Effector memory CD8-positive, alpha-beta T cell (primary cell): ENCODE measurements at places on chromosomes 3 and 15.

DNA sequence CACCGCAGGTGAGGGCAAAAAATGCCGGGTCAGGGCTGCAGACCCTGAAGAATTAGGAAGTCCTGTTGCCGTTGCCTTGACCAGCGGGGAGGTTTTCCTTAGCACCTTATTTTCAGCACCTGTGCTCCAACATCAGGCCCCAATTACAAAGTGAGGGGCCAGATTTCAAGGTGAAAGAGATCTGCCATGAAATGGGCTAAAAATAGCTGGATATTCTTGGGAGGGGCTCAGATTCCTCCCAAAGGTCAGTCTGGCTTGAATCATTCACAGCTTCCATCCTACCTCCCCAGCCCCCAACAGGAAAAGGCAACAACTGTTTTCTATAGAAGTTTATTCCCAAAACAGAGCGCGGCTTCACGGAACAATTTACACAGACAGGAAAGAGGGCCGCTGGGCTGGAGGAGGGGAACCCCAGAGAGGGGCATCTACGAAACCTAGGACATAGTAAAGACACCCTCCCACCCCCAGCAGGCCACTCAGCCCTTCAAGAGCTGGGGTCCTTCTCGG lies 941 bp upstream of the SLC26A6 start:
- no peak for DNase-seq

DNA sequence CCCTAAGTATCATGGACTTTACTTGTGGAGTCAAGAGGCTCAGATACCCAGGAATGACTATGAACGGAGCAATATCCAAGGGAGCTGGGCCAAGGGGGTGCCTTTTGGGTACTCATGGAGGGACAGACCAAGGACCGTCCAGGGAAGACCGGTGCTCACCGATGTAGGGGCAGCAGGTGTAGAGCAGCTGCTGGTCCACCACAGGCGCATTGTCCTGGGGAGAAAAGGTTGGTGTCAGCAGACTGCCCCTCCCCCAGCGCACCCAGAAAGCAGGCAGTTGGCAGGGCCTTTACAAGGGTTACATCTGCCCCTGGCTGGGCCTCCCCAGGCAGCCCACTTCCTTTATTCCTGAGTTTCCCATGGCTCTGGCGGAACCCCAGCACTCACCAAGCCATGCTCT lies 7.5 kb downstream of the CDAN1 start:
- no peak for DNase-seq

DNA sequence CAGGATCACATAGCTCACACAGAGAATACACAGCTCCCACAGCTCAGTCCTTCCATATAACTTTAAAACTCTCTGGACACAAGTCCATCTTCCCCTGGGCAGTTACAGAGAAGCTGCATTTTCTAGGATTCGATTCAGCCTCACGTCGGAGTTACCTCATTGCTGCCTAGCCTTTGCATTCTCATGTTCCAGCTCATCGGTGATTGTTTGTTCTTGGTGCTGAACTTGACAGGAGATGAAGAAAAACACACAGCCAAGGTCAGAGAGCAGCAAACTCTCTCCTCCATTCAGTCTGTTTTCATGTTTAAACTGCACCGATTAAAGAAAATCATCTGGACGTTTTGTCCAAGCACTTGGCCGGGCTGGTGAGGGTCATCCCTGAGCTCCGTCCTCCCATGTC lies 375.5 kb upstream of the CFAP20DC start:
- DNase-seq: no peak

DNA sequence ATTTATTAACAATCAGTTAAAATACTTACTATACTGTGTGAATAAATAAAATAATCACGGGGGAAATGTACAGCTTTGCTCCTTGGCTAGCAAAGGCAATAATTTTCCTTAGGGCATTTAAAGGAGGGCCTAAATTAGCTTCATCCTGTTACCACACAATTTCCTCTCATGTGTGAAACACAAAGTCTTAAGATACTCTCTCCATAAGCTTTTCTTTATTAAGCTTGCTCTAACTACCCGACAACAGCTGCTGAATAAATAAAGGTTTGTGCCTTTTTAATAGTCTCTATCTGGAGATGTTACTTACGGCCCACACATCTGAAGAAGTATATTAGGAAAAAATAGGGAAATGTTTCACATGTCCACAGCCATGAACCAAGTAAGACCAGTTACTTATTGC lies 29.7 kb downstream of the ZNF106 start:
- DNase-seq: no peak

DNA sequence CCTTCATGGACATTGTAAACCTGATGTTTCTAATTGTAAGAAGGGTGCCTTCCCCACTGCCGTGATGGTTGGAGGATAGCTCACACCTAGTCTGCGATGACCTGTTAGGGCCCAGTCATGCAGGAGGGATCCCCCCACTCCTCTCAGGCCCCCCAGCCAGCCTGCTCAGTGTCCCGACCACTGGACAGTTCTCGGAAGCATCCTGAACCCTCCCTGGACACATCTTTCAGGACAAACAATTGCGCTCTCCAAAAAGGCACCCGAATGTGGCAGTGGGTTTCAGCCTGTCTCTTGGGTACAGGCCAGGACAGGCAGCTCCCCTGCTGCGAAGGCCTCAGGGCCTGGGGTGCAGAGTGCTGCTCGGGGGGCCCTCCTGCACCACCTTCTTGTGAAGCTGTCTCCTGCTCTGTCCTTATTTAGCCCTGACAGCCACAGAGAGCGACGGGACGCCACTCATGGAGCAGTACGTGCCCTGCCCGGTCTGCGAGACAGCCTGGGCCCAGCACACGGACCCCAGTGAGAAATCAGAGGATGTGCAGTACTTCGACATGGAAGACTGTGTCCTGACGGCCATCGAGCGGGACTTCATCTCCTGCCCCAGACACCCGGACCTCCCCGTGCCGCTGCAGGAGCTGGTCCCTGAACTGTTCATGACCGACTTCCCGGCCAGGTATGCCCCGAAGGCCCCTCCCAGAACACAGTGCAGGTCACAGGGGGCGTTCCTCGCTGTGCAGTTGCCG lies 132.3 kb downstream of the LRRK1 start:
- no peak for DNase-seq

DNA sequence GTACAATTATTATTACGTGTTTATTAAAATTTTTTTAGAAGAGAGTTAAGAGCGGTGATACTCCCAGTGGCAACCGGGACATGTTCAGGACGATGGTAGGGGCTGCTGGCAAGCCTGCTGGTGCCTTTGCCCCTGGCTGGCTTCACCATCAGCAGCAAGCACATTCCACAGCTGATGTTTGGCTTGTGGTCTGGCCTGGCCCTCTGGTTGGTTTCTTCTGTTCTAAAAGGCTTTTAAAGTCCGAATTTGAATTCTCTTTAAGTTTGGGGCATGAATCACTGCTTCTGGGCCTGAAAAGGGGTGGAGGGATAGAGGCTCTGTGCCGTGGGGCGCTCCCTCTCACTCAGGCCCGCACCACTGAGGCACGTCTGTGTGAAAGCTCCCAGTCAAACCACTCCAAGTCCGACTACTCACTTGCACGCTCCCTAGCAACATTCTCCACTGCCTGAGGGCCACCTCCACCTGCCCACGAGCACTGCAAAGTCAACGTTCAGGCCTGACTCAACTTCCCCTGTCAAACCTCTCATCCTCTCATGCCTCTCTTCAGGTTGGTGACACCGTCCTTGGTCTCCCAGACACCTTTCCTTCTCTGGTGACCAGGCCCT lies 10.1 kb downstream of the ITGA11 start:
- no peak for DNase-seq

DNA sequence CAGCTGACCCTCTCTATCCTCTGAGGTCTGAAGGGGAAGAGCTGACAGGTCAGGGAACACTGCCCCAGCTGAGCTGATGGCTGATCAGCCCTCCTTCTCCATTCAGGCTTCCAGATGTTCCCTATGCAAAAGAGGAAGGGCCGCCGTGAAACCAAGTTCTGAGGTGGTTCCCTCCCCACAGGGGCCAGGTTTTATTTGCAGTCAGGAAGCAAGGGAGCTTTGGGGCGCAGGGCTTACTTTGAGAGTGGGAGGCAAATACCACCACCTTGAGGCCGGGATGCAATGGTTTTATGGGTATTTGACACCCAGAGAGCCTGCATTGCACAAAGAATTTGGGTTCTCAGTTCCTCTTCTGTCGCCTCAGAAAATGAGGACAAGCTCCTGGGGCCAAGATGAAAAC lies 186.9 kb downstream of the ARRDC4 start:
- DNase-seq: no peak

- no peak for DNase-seq
These were observed 1.3 kb upstream of the CHRNB4 start for GRCh38 chr15:78642331-78642730.

DNA sequence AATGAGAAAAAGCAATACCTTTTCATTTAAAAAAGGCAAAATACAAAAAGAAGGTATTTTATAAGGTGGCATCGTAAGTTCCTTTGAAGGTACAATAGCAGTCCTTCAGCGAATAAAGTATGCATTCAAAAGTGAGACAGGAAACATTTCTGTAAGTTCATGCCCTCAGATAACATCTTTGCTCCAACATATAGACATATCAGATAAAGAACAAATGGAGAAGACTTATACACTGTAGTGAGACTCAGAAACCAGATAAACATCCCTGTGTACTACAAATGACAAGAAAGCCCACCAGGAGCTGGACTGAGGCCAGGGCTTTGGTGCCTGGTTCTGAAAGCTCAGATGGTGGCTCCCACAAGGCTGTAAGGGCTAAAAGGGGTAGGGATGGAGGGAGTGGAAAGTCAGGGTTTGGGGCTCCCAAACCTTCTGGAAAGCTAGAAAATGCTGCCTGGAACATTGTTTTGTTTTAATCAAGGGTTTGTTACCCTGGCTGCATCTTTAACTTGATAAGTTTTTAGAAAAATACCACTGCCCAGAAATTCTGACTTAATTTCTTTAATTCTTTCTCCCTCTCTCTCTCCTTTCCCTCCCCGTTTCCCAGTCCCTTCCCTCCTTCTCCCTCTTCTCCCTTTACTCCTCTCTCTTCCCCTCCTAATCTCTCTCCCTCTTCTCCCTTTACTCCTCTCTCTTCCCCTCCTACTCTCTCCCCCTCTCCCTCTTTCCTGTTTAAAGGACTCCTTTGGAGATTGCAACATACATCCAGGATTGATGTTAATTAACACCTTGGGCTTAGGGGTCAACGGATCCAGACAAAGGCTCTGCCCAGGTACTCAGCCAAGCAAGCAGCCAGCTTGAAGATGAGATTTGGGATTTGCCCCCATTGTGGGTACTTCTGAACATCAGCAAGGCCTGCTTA lies 126.1 kb downstream of the AQP9 start:
- DNase-seq: no peak

GRCh38 chr3:31567036-31567435 lies 34.3 kb downstream of the STT3B start:
- DNase-seq: peak; percentile 18

DNA sequence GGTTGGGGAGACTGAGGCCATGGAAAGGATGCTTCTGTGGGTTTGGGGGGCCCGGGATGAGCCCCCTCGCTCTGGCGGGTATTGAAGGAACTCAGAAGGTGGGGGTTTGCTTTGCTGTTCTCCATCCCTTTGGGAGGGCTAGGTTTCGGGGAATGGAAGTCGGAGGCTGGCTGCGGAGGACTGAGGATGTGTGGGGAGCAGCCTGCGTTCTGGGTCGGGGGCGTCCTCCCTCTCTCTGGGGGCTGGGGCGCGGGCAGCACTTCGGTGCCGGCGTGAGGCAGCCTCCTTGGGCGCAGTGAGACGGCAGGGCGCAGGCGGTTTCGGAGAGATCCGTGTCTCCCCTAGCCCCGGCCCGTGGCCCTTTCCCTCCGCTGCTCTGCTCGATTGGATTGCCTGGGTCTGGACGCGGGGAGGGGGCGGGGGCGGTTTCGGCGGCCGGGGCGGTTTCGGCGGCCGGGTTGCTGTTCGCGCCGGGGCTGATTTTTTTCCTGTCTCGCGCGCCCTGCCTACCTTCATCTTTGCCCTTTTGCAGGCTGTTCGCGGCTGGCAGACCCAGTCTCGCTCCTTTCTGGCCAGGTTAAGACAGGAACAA lies 1.4 kb downstream of the PTPRG start:
- no peak for DNase-seq

- DNase-seq: no peak
These were observed 78.9 kb upstream of the BLM start for GRCh38 chr15:90638201-90638691.

DNA sequence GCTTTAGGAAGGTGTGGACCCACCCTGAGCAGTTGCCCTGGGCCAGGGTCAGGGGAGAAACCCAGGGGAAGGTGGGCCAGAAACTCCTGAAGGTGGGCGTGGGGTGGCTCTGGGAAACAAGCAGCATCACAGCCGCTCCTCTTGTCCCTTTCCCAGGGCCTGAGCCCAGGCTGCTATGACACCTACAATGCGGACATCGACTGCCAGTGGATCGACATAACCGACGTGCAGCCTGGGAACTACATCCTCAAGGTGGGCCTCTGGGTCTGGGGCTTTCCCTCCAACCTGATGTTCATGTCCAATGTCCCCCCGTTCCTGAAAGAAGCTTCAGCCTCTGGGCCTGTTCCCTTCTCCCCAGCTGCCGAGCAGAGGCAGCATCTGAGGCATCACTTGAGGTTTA lies 21.4 kb downstream of the LOXL1 start:
- DNase-seq: no peak

- no peak for DNase-seq
These were observed 77.0 kb upstream of the LARS2 start for GRCh38 chr3:45311327-45311726.

DNA sequence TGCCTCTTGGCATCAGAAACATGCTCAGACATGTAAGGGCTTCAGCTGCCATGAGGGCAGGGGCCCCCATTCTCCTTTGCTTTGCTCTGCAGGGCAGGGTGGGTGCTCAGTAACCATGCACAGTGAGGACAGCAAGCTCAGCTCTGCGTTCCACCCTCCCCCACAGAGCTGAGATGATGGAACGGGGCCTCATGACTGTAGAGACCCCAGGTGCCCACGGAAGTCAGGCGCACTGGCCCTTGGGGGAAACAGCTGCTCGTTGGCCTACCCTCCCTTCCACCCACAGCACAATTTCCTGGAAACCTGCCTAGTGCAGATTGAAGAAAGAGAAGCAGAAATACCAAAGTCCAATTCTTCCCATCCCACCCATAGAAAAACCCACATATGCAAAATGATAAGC lies 10.5 kb downstream of the CTXND1 start:
- DNase-seq: no peak

DNA sequence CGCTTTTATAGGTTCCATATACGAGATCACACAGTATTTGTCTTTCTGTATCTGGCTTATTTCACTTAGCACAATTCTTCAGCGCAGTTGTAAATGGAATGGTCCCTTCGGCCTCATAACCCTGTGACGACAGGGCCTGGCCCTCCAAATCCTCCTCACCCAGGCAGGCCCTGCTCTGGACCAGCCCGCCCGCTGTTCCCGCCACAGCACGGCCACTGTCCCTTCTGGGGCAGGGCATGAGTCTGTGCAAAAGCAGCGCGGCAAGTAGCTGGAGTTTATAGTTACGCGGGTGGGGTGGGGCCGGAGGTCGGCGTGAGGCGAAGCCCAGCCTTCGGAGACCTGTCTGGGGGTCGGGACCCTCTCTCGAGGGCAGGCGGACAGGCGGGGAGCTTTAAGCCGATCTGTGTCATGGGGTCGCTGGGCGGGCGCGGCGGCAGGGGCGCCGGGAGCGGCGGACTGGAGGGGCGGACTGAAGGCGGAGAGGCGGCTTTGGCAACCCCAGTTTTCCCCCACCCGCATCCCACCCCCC lies 543 bp downstream of the ARPIN start:
- no peak for DNase-seq
